ENCODE measurements at places on chromosomes 1 and 21.

DNA sequence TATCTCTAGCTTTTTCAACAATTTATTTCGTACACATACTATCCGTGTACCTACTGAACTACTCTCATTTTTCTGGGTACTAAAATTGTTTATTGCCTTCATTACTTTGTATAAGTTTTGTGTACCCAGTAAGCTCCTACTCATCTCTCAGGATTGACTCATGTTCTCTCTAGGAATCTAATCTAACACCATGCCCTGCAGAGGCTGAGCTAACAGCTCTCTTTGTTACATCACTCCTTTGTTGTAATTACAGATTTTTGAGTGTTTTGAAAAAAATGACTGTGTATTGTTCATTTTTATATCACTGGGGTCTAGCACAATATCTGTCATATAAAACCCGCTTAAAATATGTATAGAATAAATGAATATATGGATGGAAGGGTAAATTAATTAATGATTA is 167.1 kb downstream of the ATP6V1G3 start:
- DNase-seq: no peak

DNA sequence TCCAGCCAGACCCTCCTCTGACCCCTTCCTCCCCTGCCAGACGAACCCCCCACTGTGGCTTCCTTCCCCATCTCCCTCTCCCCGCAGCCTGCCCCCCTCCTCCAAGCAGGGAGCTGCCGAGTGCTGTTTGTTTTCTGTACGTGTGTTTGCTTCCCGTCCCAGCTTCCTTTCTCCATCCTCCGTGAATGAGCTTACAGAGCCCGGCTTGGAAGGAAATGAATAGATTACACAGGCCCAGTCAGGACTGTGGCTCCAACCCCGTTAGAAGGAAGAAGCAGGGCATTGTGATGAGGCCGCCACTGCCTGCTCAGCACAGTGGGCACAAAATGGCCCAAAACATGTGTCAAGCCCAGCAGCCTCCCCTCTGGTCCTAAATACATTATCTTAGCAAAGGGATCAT is 123.2 kb downstream of the IGSF21 start:
- DNase-seq: no peak

GRCh38 chr21:17780539-17780938 is 38.6 kb downstream of the C21orf91 start:
- DNase-seq: peak; percentile 45

GRCh38 chr1:110800079-110800478 is 72.9 kb upstream of the CD53 start:
- DNase-seq: no peak

Data from T-helper 1 cell (primary cell).